Thoracic aorta (tissue), 2 donors: ENCODE measurements at places on chromosomes 4 and X.
A peak's percentile ranks its signal among the peaks of the same experiment; 100 is the strongest.

DNA sequence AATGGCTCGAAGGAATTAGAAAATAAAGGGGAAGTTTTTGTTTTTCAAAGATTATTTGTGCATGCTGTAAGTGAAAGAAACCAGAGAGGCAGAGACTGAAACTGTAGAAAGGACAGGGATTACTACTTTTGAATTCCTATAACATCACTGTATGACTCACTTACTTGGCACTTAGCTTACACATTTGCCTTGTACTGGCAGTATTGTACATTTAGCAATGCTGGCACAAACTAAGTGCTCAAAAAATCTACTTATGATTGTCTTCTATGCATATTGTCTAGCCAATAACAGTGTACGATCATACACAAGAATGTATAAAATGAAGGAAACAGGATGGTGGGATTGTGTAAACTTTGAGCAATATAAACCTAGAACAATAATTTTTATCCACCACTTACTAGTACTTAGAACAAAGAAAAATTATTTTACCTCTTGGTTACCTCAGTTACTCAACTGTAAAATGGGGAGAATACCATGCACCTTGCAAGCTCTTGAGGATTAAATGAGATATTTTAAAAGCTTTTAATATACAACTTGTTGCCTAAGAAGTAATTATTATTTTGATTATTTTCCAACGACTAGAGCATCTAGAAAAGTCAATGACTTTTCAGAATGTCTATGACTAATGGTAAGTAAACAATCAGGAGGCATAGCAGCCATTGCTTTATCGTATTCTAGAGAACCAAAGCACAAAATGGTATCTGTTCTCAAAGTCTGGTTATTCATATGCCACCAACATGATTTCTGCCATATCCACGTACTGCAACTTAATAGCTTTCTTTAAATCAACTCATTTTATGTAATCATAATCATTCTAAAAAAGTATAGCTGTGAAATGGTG lies 4.7 kb downstream of the FAM120C start:
- no peaks in the 10 kb centered on the region for H3K27me3 ChIP-seq
- H3K27ac ChIP-seq = no peak overlapping the region
- no peaks in the 10 kb centered on the region for H3K36me3 ChIP-seq
- DNase-seq = no peak
- no peak overlapping the region for H3K4me3 ChIP-seq

DNA sequence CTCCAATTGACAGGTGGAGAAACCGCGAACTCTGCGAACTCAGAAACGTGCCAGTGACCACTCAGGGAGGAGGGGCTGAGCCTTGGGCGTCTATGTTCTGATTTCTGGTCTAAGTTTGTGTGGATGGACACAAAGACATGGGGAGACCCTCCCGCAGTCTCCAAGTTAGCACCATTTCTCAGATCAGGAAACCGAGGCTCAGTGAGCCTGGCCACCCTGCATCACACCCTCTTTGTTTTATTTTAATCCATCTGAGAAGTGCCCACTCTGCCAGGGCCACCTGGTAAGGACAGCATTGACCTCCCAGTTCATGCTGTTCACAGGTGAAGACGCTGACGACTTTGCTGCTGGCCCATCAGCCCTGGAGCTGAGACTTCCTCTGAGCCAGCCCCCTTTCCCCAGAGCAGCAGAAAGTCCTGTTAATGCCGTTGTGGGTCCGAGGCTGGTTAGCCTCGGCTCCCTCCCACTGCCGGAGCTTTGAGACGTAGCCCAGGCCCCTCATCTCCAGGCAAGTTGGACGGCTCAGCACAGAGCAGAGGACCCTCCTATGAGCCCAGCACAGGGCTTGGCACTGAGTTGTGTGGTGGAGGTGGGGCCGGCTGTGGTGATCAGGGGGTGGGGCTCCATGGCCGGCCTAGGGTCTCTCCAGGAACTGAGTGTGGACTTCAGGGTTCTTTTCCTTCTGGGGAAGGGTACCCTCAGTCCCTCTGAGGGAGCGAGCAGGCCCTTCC lies 43.7 kb downstream of the PSAPL1 start:
- H3K36me3 ChIP-seq = no peaks in the 10 kb centered on the region
- H3K27ac ChIP-seq = no peak overlapping the region
- H3K27me3 ChIP-seq = no peaks in the 10 kb centered on the region
- DNase-seq = no peak

GRCh38 chr4:106062452-106062875 lies 167.2 kb downstream of the NPNT start:
- H3K27ac ChIP-seq = no peak overlapping the region
- H3K27me3 ChIP-seq = no peaks in the 10 kb centered on the region
- no peaks in the 10 kb centered on the region for H3K36me3 ChIP-seq
- peaks cover 4% of the 10 kb centered on the region for H3K4me1 ChIP-seq

GRCh38 chr4:165965503-165965902 lies 92.5 kb downstream of the TLL1 start:
- DNase-seq = no peak
- no peaks in the 10 kb centered on the region for H3K36me3 ChIP-seq

DNA sequence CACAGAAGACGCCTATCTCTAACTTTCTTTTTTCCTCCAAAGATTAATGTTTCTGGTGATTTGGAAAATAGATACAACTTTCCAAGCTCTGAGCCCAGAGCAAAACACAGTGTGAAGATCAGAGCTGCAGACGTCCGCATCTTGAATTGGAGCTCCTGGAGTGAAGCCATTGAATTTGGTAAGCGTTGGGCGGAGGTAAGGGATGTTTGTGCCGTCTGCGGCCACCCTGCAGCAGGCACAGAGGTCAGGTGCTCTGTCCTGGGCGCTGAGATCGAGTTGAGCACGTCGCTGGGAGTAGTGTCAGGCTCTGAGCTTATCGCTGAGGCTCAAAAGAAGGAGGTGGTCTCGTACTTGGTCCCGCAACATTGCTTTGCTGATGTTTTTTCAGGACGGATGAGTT lies 31.8 kb downstream of the CSF2RA start:
- H3K36me3 ChIP-seq = no peaks in the 10 kb centered on the region
- H3K4me1 ChIP-seq = no peaks in the 10 kb centered on the region
- no peak overlapping the region for H3K27ac ChIP-seq
- H3K4me3 ChIP-seq = no peak overlapping the region

DNA sequence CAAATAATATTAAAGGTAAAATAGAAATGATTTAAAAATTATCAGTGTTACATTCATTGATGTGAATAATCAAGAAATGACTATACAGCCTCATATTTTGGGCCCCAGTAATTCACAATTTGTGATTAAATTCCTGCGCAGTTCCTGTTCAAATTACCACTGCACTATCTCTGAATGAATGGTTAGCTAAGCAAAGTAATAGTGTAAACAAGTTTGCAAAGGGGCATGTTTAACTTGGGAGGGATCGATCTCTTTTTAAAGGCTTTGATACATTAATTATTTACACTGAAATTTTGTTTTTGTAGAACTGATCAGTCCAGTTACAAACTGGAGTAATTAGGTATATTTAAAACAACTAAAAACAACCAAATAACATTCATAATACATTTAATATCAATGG lies 784.4 kb downstream of the RPA4 start:
- no peaks in the 10 kb centered on the region for H3K36me3 ChIP-seq
- no peaks in the 10 kb centered on the region for H3K27me3 ChIP-seq
- no peak for DNase-seq
- no peak overlapping the region for H3K4me3 ChIP-seq
- no peak overlapping the region for H3K27ac ChIP-seq

GRCh38 chr4:124708517-124709300 lies 3.8 kb downstream of the ANKRD50 start:
- peak overlapping the region; percentile 85 for H3K4me3 ChIP-seq
- no peak for DNase-seq
- no peaks in the 10 kb centered on the region for H3K27me3 ChIP-seq
- H3K4me1 ChIP-seq = peaks cover 34% of the 10 kb centered on the region

DNA sequence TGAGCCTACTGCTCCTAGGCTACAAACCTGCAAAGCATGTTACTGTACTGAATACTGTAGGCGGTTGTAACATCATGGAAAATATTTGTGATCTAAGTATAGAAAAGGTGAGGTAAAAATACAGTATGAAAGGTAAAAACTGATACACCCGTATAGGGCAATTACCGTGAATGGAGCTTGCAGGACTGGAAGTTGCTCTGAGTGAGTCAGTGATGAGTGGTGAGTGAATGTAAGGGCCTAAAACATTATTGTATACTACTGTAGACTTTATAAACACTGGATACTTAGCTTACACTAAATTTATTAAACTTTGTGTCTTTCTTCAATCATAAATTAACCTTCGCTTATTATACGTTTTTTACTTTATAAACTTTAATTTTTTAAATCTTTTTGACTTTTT lies 3.7 kb downstream of the KIF4A start:
- no peaks in the 10 kb centered on the region for H3K27me3 ChIP-seq
- DNase-seq = no peak
- no peaks in the 10 kb centered on the region for H3K4me1 ChIP-seq
- H3K4me3 ChIP-seq = no peak overlapping the region
- H3K36me3 ChIP-seq = no peaks in the 10 kb centered on the region

DNA sequence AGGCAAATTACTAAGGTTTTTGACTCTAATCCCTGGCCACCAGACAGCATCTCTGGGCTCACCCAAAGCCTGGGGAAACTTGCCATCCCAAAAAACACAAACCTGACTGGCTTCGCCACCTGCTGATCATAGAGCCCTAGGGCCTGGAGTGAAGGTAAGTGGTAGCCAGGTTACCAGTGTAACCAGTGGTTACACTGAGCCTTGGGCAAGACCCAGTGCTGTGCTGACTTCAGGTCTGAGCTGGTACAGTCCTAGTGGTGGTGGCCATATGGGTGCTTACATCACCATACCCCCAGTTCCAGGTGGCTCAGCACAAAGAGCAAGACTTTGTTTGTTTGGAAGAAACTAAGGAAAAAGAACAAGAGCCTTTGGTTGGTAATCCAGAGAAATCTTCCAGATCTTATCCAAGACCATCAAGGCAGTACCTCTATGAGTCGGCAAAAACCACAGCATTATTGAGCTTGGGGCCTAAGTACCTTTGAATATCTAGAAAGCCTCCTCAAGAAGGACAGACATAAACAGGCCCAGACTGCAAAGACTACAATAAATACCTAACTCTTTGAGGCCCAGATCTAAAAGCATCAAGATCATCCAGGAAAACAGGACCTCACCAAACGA lies 13.7 kb downstream of the MED14 start:
- H3K27ac ChIP-seq = no peak overlapping the region
- no peaks in the 10 kb centered on the region for H3K27me3 ChIP-seq
- H3K4me1 ChIP-seq = peaks cover 5% of the 10 kb centered on the region
- no peak for DNase-seq
- H3K4me3 ChIP-seq = no peak overlapping the region
- H3K36me3 ChIP-seq = no peaks in the 10 kb centered on the region

DNA sequence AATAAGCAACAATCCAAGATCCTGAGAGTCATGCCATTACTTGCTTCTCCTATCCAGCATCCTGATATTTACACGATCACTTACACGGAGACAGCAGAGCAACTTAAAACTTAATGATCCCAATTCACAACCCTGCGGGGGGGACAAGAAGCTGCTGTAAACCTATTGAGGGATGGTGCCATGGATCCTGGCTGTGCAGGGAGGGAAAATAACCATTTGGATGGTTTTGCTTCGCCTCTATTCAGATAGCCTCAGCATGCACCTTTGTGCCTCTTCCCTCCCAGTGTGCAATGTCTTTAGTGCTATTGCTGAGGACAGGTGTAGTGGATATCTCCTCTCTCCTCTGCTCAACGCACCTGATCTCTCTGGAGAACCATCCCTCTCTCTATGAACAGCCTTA lies 89.7 kb upstream of the PPARGC1A start:
- H3K4me3 ChIP-seq = no peak overlapping the region
- H3K27me3 ChIP-seq = no peaks in the 10 kb centered on the region
- no peaks in the 10 kb centered on the region for H3K4me1 ChIP-seq
- H3K36me3 ChIP-seq = no peaks in the 10 kb centered on the region

DNA sequence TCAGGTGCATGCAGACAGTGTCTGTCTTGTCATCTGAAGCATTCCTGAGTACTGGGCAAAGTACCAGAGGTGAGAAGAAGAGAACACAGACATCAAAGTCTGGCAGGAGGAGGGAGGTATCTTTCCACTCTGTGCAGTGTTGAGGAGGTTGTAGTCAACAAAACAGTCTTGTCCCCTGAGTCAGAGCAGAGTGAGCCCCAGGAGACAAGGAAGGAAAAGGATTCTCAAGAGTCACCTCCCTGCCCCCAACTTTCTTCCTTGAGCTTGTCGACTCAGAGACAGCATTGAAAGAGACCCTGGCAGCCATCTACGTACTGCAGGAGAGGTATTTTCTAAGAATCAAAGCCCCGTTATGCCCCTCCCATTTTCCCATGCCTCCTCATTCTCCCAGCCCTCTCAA lies 4.4 kb upstream of the SRPX start:
- H3K27me3 ChIP-seq = no peaks in the 10 kb centered on the region
- no peak overlapping the region for H3K4me3 ChIP-seq
- no peaks in the 10 kb centered on the region for H3K4me1 ChIP-seq
- no peaks in the 10 kb centered on the region for H3K36me3 ChIP-seq

DNA sequence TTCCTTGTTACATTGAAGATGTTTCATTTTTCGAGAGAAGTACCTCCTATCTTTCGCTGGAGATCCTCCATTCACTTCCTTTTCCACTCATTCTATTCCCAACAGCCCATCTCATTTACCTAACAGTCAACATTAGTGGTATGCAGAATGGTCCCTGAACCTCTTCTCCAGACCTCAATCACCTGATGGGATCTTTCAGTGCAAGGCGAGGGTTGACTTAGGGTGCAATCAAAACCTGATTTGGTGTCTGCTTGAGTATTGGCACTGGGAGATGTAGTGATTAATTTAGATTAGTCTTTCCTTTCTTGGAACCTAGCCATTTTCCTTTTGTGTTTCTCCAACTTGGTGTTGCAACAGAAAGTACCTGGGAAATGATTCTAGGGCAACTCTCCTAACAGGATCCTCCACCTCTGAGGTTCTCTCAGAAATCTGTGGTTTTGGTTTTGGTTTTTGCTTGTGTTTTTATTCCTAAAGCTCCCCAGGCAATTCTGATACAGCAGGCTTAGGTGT lies 18.4 kb downstream of the DDX3X start:
- H3K27ac ChIP-seq = no peak overlapping the region
- H3K27me3 ChIP-seq = no peaks in the 10 kb centered on the region
- H3K4me1 ChIP-seq = peaks cover 5% of the 10 kb centered on the region
- no peak overlapping the region for H3K4me3 ChIP-seq
- H3K36me3 ChIP-seq = peaks cover 11% of the 10 kb centered on the region

GRCh38 chr4:34323549-34324320 lies 1920.6 kb downstream of the ARAP2 start:
- H3K36me3 ChIP-seq = no peaks in the 10 kb centered on the region
- no peak overlapping the region for H3K27ac ChIP-seq
- H3K4me1 ChIP-seq = no peaks in the 10 kb centered on the region
- H3K27me3 ChIP-seq = no peaks in the 10 kb centered on the region
- no peak overlapping the region for H3K4me3 ChIP-seq

- H3K4me3 ChIP-seq = no peak overlapping the region
- no peak overlapping the region for H3K27ac ChIP-seq
- DNase-seq = no peak
- H3K4me1 ChIP-seq = no peaks in the 10 kb centered on the region
- no peaks in the 10 kb centered on the region for H3K36me3 ChIP-seq
Measured at GRCh38 chr4:137443031-137443800, 89.1 kb downstream of the PCDH18 start.
